ENCODE measurements at places on chromosomes 5 and 9.

DNA sequence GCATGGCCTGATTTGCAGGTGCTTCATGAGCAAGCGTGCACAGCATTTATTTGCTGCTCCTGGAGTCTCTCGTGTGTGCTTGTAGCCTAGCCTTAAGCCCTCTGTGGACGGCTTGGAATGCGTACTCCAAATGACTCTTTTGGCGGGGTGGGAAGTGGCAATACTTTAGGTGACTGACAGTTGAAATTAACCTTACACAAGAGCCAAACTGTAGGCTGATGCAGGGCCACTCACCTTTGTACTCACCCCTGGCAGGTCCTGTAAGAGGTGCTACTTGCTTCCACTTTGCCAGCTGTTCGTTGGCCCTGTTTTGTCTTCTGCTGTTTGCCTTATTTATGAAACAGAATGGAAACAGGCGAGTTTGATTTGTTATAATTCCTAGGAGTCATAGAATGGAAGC is 22.9 kb downstream of the TENT4A start:
- no peak for DNase-seq

GRCh38 chr5:77309140-77309539 is 98.7 kb downstream of the PDE8B start:
- no peak for DNase-seq

- no peak for DNase-seq
Observed at GRCh38 chr9:136829981-136830885, 12.0 kb upstream of the AJM1 start.

DNA sequence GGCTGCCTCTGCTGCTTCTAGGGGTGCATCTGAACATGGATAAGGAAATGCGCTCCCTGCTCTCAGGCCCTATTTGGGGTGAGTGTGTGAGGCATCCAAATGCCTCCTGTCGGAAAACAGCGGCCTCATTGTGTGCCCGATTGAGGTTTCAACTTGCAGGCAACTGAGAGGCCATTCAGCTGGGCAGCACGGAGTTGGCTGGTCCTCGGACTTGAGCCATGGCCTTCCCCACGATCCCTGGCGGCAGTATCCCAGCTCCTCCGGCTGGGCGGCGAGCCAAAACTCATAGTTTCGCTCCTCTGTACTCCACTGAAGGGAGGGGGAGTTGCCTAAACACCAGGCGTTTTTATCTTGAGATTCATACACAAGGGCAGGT is 597.3 kb upstream of the SGCD start:
- DNase-seq, result peak; percentile 50

Measured in umbilical cord (tissue), 2 donors.